ENCODE measurements at places on chromosomes 1 and 21. TPM values are rescaled to one million over a fixed set of nuclear protein-coding genes. Genes with fewer than 3 reads are reported as not detected.

Gene LCE2B
- total RNA-seq: not detected

Gene ASAP3
- 58.6 TPM for total RNA-seq

Gene LMX1A
- not detected for total RNA-seq

Gene C1orf115
- 0.46 TPM for total RNA-seq

Gene OR2T35
- not detected for total RNA-seq

Gene OR2L8
- total RNA-seq: not detected

Gene RNU1-2
- 3,030 TPM for total RNA-seq

Gene DPM3
- total RNA-seq: 52.1 TPM

Gene RGL1
- 33.9 TPM for total RNA-seq

Gene SLAMF9
- 0.46 TPM for total RNA-seq

Gene CFAP126
- total RNA-seq: not detected

Gene ADCY10
- under 0.01 TPM for total RNA-seq

Gene LRRC8B
- total RNA-seq: 0.55 TPM

Gene ATAD3C
- not detected for total RNA-seq

Gene OR14K1
- total RNA-seq: not detected

Gene DIO1
- total RNA-seq: not detected

Gene IVL
- not detected for total RNA-seq

Gene SPRR2F
- not detected for total RNA-seq

Gene S100A7A
- total RNA-seq: not detected

Gene LCE3B
- total RNA-seq: not detected

Gene CFHR4
- total RNA-seq: not detected

Gene SASS6
- total RNA-seq: 1.4 TPM

Gene FCAMR
- total RNA-seq: not detected

Gene S100A8
- total RNA-seq: not detected

Gene AMPD2
- 83.7 TPM for total RNA-seq

Gene MAGOH
- total RNA-seq: 36.1 TPM

Gene CD160
- total RNA-seq: not detected

Gene CDC20
- 6.7 TPM for total RNA-seq

Gene FAM163A
- under 0.01 TPM for total RNA-seq

Gene PPIAL4G
- total RNA-seq: not detected

Gene ANGPTL1
- total RNA-seq: 8.8 TPM

Gene TMCO4
- total RNA-seq: 13.2 TPM

Gene TSPAN2
- total RNA-seq: 3.5 TPM

Gene ZBTB40
- total RNA-seq: 9.7 TPM

Gene PRR9
- not detected for total RNA-seq

Gene RGS21
- total RNA-seq: not detected

Gene B3GALT2
- 0.18 TPM for total RNA-seq

Gene MEGF6
- 3.0 TPM for total RNA-seq

Gene CAPN8
- under 0.01 TPM for total RNA-seq

Gene GPATCH2
- 16.6 TPM for total RNA-seq

Gene CACNA1S
- total RNA-seq: not detected

Gene JAK1
- 142 TPM for total RNA-seq

Gene IFNAR1
- total RNA-seq: 15.9 TPM

Gene SPRR1A
- not detected for total RNA-seq

Gene KRTAP6-2
- not detected for total RNA-seq

Gene TSPEAR
- not detected for total RNA-seq

Gene NECTIN4
- total RNA-seq: 0.37 TPM

Gene MYCL
- total RNA-seq: 1.1 TPM
